ENCODE measurements at places on chromosomes 6 and 20.
A peak's percentile ranks its signal among the peaks of the same experiment; 100 is the strongest.

GRCh38 chr6:100573166-100573565, 108.4 kb upstream of the SIM1 start:
- DNase-seq: no peak

- no peak for DNase-seq
Observed at GRCh38 chr6:42616716-42617115, 52.9 kb downstream of the UBR2 start.

DNA sequence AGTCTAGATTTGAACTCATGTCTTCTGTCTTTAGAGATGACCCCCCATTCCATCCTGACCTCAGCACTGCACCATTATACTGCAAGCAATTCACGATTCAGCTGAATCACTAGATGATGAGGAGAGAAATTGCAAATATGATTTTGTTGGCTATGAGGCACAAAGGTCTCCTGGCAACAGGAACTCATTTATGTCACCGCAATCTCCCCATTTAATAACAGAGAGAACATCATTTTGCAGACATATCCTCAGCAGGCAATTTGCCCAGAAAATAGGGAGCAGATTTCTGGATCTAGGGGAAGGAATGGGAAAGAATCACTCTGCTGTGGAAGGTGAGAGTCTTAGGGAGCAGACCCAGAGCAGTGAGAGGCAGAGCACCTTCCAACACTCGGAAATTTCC, 303.0 kb downstream of the PAX1 start:
- DNase-seq: no peak

GRCh38 chr20:40673442-40673841, 15.6 kb downstream of the MAFB start:
- DNase-seq: no peak

- peak; percentile 30 for DNase-seq
Observed at GRCh38 chr6:28980852-28981430, 24.2 kb downstream of the ZNF311 start.

- no peak for DNase-seq
Observed at GRCh38 chr6:52650941-52651340, 20.0 kb upstream of the TMEM14A start.

GRCh38 chr6:14946753-14947152, 299.1 kb upstream of the JARID2 start:
- DNase-seq: no peak

GRCh38 chr20:13340088-13340487, 119.0 kb downstream of the ISM1 start:
- no peak for DNase-seq

DNA sequence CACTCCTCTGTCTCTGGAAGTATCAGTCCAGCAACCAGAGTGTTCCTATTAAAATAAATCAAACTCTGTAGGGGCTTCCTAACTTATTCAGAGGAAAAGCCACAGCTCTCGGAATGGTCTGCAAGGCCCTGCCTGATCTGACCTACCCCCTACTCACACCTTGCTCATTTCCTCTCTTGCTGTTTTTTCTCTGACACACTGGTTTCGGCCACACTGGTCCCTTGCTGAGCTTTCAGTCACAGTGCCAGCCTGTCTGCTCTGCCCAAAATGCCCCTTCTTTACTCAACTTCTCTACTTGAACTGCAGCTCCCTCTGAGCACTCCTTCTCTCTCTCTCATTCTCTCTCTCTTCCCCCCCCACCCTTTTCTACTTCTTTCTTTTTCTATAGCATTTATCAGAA, 430.2 kb downstream of the UTRN start:
- DNase-seq: no peak

DNA sequence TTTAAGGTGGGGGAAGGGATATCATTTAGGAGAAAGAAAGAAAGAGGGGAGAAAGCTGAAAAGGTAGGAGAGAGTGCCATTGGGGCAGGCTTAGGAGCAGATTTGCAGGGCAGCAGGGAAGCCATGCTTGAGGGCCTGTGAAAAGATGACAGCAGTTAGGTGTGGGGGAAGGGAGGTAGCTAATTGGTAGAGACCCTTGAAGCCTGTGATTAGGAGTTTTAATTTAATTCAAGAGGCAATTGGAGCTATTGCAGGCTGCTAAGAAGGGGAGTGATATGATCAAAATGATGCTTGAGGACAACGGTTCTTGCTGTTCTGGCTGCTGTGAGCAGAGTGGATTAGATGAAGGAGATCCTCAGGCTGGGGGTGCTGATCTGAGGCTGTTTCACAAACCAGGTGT, 24.5 kb upstream of the SEC63 start:
- no peak for DNase-seq

DNA sequence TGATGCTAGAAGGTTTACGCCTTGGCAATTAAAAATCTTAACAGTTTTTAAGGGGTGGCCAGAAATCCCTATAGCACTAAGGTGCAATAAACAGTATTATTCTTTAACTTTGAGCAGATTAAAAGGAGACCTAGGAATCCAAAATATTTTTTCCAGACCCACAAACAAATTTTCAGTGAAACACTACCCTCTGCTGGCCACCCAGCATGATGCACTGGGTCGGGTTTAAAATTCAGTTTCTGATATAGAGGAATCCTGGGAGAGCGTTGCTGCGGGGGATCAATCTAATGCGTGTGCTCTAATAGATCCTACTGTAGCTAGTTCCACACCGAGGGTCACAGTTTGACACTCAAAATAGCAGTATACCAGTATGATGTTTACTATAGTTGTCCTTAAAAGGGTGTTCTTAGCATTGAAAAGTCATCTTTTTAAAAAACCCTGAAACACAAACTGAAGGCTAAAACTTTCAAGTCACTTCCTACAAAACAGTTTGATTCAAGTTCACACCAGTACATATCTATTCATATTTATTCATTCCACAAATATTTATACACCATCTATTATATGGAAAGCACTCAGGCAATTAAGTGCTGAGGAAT, 10.2 kb downstream of the UBE3D start:
- peak; percentile 30 for DNase-seq

GRCh38 chr6:38085031-38085430, 265.5 kb downstream of the ZFAND3 start:
- DNase-seq: no peak

DNA sequence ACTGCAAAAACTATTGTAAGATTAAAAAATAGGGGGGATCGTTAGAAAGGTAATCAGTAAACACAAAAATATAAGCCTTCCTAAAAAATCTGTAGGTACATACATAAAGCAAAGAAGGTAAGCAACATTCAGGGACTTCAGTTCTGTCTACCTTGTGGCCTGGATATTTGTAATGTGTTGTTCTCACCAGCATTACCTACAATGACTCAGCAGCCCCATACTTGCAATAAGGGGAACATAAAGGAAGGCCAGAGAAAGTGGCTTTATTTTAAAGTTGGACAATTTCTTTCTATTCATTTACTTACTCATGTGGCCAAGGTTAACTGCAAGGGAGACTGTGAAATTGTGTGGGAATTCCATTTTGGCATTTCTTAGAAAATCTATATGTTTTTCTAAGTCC, 277.2 kb upstream of the PREP start:
- no peak for DNase-seq

- no peak for DNase-seq
Observed at GRCh38 chr20:17825960-17826843, 126.4 kb downstream of the BANF2 start.

- no peak for DNase-seq
Observed at GRCh38 chr6:109301418-109301817, 80.8 kb downstream of the CD164 start.

- no peak for DNase-seq
Observed at GRCh38 chr20:48674461-48674860, 153.3 kb downstream of the PREX1 start.

DNA sequence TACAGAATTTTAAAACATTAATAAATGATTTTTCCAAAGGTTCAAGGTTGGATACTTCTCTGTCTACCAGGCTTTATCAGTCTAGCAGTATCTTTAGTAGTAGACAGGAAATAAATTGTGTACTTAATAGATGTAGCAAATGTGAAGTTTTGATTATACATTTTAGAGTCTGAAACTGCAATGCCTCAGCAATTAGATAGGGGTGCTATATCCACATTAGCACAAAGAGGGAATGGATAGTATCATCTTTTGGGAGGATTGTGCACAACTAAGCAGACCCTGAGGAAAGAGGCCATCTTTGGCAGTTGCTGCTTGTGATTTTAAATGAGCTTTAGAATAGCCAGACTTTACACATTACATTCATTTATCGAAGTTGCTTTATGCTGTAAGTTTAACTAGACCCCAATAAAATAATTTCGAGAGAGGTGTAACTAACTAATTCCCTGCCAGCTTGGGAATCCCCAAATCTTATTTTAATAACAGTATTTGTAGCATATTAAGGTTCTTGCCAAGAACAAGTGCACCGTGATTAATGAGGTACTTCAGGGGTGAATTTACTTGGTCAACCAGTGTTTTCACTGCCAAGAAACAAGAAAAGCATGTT, 2.8 kb downstream of the KCNQ5 start:
- no peak for DNase-seq

DNA sequence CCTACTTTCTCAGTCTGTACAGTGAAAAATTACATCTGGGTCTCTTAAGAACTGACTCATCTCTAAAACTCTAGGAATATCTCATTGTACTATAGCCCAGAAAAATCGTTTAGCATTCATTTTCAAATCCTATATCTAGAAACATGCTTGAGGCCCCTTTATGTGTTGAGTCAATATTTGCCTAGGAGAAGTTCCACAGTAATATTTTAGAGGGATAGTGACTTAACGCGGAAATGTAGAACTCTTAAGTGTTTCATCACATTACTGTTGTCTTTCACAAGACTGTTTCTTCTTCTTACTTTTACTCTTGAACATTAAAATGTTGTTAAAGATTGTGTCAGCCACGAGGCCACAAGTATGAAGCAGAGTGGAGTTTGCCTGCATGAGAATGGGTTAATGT, 23.0 kb upstream of the MYLIP start:
- no peak for DNase-seq

DNA sequence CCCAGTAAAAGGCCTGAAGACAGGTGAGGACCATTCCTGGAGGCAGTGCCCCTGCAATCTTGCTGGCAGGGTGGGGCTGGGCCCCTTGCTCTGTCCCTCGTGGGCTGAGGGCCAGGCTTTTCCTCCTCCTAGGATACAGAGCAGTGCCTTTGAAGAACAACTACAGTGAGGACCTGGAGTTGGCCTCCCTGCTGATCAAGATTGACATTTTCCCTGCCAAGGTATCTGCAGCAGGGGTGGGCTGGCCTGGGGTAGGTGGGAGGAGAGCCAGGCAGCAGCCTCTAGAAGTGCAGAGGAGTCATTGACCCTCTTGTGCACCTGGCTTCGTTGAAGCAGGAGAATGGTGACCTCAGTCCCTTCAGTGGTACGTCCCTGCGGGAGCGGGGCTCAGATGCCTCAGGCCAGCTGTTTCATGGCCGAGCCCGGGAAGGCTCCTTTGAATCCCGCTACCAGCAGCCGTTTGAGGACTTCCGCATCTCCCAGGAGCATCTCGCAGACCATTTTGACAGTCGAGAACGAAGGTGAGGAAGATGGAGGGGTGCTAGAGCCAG, 36.5 kb downstream of the PLCG1 start:
- no peak for DNase-seq

DNA sequence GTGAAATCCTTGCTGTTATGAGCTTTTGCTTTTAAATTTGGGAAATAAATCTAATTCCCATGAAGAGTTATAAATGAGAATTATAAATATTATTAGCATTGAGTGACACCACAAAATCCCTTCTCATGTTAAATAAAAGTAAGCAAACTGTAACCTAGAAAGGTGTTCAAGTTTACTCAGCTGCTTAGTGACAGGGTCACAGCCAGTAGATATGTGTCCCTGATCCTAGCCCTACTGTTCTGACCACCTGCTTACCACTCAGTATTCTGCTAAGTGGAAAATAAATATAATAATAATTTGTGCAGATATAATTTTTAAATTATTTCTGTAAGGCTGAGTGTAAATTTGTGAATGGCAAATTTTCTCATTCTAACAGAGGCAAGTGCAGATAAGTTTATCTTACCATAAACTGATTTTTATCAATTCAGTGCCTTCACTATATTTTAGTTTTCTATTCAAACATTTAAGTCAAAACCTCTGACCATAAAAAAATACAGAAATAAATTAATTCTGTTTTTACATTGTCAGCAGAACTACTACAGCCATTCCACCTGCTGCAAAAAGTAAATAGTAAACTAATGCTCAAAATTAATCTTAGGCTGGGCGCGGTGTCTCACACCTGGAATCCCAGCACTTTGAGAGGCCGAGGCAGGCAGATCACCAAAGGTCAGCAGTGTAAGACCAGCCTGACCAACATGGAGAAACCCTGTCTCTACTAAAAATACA, 118.2 kb downstream of the TENT5A start:
- no peak for DNase-seq

DNA sequence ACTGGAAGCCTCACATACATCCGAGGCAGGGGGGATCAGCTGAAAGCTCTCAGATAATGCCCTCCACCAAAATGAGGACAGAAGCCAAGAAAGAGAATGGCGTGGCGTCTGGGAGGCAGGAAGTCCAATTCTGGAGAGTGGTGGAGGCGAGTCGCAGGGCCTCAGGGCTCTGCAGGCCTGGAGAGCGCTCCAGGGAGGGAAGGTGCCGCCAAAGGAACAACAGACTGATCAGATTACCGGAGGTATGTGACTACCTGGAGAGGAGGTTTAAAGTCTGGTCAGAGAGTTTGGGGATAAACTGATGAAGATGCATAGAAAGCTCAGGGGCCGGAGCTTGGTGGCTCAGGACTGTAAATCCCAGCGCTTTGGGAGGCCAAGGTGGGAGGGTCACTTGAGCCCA, 11.2 kb upstream of the IP6K3 start:
- DNase-seq: no peak

DNA sequence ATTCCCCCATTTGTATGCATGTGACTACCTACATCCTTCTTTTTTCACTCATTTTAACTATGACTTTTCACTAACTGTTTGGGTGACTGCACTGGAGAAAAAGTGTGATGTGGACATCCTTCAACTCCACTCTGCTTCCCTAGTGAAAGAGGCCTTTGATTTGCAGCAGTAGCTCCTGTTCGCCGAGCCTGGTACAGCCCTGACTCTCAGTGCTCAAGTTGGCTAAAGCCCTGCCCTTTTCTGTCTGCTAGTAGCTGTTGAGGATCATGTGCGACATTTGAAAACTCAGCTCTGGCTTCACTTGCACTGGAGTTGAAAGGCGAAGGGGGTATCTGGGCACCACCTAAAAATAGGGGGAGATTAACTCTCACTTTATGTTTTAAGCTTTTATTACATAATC, 42.1 kb downstream of the DAAM2 start:
- DNase-seq: no peak

DNA sequence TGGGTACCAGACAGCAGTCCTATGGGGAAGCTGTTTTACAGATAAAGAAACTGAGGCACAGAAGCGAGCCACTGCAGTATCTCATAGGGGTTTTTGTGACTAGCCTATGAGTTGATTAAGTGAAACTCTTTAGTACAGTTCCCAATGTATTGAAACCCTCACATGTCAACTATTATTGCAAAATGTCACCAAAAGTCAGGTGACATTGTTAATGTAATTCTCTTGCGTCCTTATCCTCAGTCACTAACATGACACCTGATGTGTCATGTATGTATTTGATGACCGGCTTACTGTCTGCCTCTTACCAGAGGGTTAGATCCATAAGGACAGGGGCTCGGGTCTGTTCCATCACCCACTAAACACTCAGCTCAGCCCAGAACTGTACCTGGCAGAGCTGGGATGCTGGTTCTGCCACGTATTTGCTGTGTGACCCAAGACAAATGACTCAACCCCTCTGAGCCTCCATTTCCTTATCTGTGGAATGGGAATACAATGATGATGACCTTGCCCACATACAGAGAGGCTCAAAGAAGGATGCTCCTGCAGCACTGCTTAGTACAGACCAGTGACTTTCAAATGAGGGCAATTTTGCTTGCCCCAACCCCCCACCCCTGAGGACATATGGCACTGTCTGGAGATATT, 32.9 kb downstream of the PREX1 start:
- no peak for DNase-seq

- DNase-seq: no peak
Observed at GRCh38 chr6:38783443-38784228, 68.5 kb downstream of the DNAH8 start.

- no peak for DNase-seq
Observed at GRCh38 chr6:43399932-43400487, 27.3 kb upstream of the ABCC10 start.

Data from naive thymus-derived CD8-positive, alpha-beta T cell (primary cell).